ENCODE measurements at places on chromosomes 12 and 14. TPM values are rescaled to one million over a fixed set of nuclear protein-coding genes. Genes with fewer than 3 reads are reported as not detected.

The NOVA1 gene
- 12.7 TPM for total RNA-seq

The SLC5A8 gene
- total RNA-seq: 0.11 TPM

DNA sequence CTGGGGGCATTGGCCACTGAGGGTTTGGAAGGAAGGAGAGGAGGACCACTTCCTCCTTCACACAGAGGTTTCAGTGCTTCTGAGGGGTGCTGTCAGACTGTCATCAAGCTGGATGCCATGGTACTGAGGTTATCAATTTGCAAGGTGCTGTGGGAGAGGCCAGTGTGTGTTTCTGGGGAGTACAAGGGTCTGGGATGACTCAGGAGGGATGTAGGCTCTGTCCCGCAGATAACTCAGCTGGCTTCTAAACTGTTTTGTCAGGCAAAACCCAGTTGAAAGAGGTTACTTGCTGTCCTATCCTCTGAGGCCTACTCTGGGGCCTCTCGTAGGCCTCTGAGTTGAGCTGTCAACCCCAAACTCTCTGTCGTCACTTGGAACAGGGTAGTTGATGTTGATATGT, 22.8 kb downstream of the ADCK1 start:
- DNase-seq: no peak

- peak; percentile 85 for DNase-seq
Measured at GRCh38 chr12:5003025-5003666, 40.5 kb upstream of the KCNA5 start.
